Globus pallidus (tissue), 1 donor: ENCODE measurements at places on chromosomes 3 and 15.

- no peak for DNase-seq
Measured at GRCh38 chr15:35548435-35548834, 2.5 kb upstream of the DPH6 start.

GRCh38 chr3:113249111-113249510 lies 37.8 kb downstream of the BOC start:
- no peak for DNase-seq

GRCh38 chr3:74027121-74027520 lies 402.4 kb upstream of the PDZRN3 start:
- DNase-seq: no peak

DNA sequence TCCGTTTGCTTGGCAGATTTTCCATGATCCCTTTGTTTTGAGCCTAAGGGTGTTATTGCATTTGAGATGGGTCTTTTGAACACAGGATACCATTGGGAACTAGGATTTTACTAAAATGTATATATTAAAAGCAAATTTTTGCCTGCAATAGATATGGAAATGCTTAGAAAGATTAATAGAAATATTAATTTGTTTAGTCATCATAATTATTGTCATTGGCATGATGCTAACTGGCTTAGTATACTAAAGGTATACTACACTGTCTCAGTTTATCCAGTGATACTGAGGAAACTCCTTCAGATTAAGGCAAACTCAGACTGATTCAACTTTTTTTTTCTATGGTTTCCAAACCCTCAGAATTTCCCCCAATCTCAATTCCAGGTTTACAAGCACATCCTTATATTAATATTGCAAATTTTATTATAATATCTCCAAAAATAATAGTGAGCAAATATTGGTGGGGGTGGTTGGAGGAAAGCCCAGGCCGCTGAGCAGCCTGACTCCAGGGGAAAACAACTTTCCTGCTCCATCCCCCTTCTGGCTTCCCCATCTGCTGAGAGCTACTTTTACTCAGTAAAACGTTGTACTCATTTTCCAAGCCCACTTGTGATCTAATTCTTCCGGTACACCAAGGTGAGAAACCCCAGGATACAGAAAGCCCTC lies 291.7 kb downstream of the EPHA6 start:
- no peak for DNase-seq

DNA sequence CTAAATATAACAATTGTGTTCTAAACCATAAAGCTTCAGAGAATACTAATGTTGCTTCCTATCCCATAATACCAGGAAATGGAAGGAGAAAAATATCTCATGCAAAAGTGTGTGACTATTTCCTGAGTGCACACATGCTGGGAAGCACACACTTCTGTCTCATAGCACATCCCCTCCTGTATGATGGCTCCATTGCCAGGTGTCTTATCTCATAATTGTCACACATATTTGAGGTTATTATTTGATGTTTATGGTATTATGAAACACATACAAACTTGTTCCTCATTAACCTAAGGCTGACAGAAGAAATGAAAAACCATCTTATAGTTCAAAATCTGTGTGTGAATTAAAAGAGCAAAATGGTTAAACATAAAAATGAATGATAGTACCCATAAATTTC lies 65.4 kb downstream of the SERP1 start:
- DNase-seq: no peak

- DNase-seq: no peak
Measured at GRCh38 chr15:51938286-51938685, 33.3 kb downstream of the LEO1 start.

GRCh38 chr3:64642327-64643151 lies 45.3 kb downstream of the ADAMTS9 start:
- DNase-seq: no peak

DNA sequence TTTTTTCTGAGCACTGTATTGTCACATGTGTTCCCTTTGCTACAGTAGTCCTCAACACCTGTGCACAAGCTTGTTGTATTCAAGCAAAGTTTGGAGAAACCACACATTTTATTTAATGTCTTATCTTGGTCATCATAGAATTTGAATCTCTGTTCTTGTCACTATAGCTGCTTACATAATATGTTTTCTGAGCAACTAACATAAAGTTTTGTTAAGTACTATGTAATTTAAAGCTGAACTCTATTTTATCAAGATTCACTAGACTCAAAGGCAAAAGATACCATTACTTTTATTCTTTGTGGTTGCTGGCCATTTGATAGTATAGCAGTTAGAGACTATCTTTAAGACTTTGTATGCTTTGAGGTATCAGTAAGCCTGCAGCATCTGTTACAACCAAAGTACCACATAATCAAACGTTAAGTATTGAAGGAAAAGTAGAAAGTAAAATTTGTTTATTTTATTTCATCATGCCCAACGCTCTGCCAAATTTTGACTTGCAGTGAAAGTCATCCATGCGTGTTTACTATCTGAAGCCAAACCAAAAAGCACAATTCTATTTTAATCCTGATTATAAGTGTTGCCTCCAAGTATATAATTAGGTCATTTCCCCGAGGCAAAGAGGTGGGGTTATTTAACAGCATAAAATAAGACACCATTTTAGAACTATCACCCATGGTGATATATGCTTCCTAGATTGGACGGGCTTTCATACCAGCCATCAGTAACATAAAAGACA lies 10.3 kb upstream of the ABHD10 start:
- no peak for DNase-seq

GRCh38 chr3:173548261-173548660 lies 150.7 kb downstream of the NLGN1 start:
- no peak for DNase-seq

DNA sequence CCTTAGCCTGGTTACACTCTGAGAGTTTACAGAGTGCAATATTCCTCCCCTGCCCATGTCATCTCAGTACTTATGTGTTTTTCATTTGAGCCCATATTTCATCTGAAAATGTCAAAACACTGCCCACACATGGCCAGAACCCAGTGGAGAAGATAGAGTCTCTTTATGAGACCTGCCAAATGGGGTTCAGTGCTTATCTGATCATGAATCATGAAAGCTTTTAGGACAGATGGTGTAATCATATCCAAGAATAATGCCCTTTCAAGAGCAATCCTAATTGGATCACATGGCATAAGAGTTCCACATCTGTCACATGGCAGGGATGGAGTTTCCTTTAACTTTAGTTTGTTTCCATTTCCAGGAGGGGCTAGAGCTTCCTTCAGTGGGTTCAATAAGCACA lies 77.2 kb upstream of the AGBL1 start:
- no peak for DNase-seq

DNA sequence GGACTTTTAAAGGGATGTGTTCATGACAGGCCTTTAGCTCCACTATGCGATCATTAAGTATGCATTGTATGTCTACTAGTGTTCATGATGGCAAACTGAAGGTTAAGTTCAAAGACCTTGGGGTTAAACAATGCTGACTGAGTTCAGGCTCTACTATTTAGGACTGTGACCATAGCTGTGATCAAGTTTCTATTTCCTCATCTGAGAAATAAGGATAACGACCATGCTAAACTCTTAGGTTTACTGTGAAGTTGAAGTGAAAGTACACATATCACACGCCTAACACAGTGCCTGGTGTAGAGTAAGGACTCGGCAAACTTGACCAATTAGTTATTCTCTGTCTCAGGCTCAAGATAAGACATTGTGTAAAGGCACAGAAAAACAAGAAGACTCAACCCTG lies 243.2 kb downstream of the MBNL1 start:
- no peak for DNase-seq

- no peak for DNase-seq
Measured at GRCh38 chr15:47398132-47398531, 319.2 kb upstream of the SEMA6D start.

GRCh38 chr3:178671377-178671776 lies 135.1 kb downstream of the KCNMB2 start:
- DNase-seq: no peak

- DNase-seq: no peak
Measured at GRCh38 chr15:95733931-95734330, 596.6 kb upstream of the NR2F2 start.

- DNase-seq: no peak
Measured at GRCh38 chr3:24363242-24363641, 131.4 kb downstream of the THRB start.

DNA sequence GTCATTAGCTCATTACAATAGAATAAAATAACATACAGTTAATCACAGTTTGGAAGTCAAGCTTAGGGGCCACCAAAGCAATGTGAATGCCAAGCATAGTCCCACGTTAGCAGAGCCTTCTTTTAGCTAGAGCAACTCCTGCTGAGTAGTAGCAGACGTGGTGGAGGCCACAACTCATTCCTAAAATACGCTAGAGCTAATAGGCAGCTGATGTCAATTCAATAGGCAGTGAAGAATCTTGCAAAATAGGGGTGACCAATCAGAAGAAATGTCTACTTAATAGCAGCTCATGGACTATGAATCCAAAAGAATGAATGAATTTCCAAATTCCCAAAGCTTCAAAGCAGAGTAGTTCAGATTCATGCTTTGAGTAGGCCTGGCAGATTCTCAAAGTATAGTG lies 292.9 kb upstream of the RORA start:
- no peak for DNase-seq

GRCh38 chr3:36295296-36295695 lies 85.0 kb upstream of the STAC start:
- DNase-seq: no peak

GRCh38 chr3:197168606-197169005 lies 129.8 kb downstream of the DLG1 start:
- DNase-seq: no peak

DNA sequence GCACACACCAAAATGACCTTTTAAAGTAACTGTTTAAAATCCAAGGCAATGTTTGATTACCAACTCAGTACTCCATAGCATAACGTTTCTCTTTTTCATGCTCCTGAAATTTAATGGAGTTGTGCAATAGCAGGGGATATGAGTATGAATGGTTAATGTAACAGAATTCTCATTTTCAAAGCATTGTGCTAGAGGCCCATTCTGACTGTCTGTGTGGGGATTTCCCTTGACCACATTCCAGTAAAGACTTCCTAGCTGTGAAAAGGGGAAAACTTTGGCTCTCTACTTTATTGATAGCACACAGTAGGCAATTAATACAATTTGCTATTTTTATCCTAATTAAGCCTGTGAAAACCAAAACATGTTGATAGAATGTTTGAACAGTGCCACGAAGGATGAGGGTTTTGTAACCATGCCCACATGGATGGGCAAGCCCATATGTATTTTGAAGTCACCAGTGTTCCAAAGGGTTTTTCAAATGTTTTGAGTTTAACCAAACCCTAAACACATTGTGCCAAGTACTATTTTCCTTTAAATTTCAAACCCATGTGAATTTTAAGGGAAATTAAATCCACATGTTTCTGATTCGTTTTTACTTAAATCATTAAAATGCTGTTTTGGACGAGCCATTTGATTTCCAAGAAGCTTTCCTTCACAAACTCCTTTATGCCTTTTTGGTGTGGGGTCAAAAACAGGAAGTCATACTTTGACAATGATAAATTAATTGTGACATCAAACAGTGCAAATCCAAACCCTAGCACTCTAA lies 261.2 kb downstream of the SHOX2 start:
- no peak for DNase-seq

- no peak for DNase-seq
Measured at GRCh38 chr3:177333533-177334520, 136.5 kb upstream of the TBL1XR1 start.

- DNase-seq: no peak
Measured at GRCh38 chr3:24133942-24134341, 188.9 kb downstream of the NR1D2 start.

DNA sequence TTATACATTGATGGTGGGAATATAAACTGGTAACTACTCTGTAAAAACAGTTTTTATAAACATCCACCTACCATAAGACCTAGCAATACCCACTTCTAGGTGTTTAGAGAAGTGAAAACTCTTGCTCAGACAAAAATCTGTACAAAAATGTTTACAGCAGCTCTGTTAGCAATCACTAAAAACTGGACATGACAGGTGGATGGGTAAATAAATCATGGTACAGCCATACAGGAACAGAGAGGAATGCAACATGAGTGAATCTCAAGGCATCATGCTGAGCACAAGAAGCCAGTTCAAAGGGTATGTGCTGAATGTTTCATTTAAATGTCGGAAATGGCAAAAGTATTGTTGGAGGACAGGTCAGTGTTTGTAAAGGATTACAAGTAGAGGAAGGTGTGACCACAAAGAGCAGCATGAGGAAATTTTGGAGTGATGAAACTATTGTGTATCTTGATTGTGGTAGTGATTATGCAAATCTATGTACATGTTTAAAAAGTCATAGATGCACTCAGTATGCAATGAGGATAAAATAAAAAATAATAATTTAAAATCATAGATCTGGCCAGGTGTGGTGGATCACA lies 2.8 kb upstream of the RNU5A-1 start:
- no peak for DNase-seq

DNA sequence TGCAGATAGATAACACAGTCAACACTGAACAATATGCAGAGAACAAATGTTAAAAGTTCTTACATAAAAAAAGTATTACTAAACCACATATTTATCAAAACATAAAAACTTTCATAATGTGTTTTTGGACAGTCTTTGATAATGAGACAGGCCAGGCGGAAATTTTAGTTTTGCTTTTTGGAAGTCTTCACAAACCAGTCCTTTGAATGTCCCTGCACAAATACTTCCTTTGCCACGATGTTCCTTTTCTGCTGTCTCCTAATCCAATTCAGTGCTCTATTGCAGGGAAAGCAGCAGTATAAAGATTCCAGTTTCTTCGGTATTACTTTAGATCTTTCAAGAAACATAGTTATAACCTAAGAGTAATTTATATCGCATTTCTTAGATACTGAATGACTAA lies 135.9 kb downstream of the TBL1XR1 start:
- DNase-seq: no peak

DNA sequence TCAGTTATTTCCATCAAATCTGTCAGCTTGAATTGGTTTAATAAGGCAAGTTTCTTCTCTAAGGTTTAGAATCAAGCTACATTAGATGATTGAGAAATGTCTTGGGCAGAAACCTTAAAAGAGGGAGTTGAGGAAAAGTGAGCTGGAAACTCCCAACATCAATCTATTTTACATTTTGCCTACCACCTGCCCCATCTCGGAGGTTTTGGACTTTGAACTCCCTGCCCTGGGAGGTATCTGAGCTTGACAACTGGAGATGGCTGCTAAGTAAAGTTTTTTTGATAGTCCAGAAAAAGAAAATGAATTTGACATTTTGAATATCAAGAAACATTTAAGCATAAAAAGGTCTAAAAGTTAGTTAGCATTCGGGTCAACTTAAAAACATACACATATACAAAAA lies 234.2 kb downstream of the NFKBIZ start:
- no peak for DNase-seq

GRCh38 chr3:55059027-55059629 lies 131.3 kb upstream of the LRTM1 start:
- no peak for DNase-seq

- no peak for DNase-seq
Measured at GRCh38 chr15:58605931-58606530, 143.5 kb downstream of the ADAM10 start.

GRCh38 chr3:187920913-187921312 lies 175.6 kb upstream of the BCL6 start:
- DNase-seq: no peak
